ENCODE measurements at places on chromosomes 4 and X.

DNA sequence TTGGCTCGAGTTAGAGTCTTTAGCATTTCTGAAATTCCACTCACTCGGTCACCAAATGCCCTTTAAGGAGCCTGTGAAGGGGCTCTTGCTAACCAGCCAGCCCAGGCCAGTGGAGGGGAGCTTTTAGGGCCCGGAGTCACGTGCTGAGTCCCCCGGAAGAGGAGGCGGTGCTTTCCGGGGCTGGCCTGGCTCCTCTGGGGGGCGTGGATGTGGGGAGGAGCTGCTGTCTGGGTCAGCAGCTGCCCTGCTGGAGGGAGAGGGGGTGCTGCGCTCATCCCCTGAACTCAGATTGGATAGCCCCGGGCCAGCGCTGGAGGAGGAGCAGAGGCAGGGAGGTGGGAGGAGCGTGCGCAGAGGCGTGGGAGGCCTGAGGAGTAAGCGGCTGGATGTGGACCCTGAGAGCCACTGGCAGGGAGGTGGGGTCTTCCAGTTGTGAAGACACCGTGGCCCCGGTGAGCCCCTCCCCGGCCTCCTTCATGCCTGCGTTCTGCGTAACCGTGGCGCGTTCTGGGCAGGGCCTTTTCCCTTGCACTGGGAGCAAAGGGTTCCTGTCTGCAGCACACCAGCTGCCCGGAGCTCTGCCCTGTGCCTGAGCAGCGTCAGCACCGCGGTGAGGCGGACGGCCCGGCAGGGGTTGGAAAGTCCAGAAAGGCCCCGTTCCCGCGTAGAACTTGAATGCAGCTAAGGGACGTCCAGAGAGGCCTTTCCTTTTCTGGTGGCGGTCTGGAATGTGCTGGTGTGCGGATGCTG is 19.7 kb downstream of the MAEA start:
- DNase-seq = peak; percentile 98

- no peak for DNase-seq
Observed at GRCh38 chr4:110154582-110154981, 43.8 kb downstream of the ELOVL6 start.

- no peak for DNase-seq
Observed at GRCh38 chr4:48623182-48623780, 133.2 kb downstream of the ZAR1 start.

DNA sequence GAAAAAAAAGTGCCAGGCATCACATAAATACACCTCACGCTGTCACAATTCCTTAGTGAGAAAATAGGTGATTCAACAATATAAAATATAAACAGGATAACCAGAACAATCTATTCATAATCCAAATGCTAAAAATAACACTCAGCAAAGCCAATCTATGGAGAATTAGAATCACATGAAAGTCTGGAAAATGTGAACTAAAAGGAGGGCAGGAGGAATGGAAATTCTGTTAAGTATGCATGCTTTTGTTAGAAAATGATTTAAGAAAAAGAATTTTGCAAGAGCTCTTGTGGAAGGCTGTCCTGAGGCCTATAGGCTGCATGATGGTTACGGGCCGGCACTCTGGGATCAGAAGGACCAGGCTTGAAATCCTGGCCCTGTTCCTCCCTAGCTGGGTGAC is 70.6 kb upstream of the PROM1 start:
- DNase-seq = no peak

DNA sequence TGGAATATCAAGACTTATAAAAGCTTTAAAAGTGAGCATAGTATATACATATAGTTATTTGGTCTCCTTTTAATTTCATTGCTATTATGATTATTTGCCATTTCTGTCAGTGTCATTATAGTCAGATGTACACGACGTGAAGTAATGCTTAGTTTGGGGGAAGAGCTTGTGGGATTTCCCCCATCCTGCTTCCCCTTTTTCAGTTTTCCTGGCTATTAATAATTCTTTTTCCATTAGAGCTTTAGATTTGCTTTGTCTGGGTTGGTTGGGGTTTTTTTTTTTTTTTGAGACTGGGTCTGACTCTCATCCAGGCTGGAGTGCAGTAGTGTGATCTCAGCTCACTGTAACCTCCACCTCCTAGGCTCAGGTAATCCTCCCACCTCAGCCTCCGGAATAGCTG is 5.4 kb downstream of the ABCE1 start:
- no peak for DNase-seq

- no peak for DNase-seq
Observed at GRCh38 chrX:44913656-44914531, 40.9 kb downstream of the KDM6A start.

DNA sequence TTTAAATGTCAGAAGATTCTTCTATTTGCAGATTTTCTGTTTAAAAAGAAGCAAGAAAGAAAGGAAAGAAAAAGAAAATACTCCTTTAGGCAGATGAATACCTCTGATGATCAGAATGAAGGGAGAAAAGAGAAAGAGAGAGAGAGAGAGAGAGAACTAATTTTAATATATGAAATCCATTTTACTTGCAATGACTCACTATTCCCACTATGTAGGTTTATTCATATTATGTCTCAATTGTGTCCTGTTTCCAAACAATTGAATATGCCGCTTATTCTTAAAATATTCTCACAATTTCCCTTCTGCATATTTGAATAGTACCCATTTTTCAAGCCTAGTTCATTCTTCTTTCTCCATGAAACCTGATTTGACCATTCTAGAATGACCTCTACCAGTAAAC is 11.7 kb downstream of the MEPE start:
- peak; percentile 54 for DNase-seq

- DNase-seq = peak; percentile 36
Observed at GRCh38 chr4:1767770-1768366, 25.2 kb upstream of the FGFR3 start.
